ENCODE measurements at places on chromosomes 11 and 22.

- no peak for ATAC-seq
These were observed 2.6 kb upstream of the OR52W1 start for GRCh38 chr11:6196396-6196795.

- ATAC-seq, result peak; percentile 65
These were observed 4.3 kb upstream of the OSBPL5 start for GRCh38 chr11:3169255-3170043.

DNA sequence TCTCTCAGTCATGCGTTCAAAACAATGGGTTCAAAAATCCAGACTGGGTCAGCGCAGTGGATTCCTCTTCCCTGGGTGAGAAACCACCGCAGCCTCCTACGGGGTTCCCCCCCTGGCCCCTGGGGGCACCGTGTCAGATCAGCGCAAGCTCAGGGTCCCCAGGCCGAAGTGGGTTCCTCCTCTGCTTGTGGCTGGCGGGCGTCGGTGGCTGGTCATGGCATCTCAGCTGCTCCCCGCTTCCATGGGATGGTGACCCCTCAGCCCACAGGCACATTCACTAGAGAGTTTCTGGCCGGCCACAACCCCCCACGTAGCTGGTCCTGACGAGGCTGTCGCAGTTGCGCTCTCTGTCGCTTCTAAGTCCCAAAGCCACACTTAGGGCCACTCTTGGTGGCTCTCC is 389.8 kb downstream of the TBC1D22A start:
- no peak for ATAC-seq

DNA sequence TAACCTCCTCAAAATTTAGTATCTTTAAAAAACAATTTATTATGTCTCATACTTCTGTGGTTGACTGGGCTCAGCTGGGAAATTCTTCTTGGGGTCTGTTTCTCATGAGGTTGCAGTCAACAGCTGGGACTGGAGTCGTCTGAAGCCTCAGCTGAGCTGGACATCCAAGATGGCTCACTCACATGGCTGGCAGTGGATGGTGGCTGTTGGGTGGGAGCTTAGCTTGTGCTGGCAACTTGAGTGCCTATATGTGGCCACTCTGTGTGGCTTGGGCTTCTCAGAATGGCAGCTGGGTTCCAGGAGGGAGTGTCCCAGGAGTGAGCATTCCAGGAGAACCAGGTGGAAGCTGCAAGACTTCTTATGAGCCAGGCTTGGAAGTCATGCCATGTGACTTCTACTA is 13.2 kb downstream of the THY1 start:
- no peak for ATAC-seq

- no peak for ATAC-seq
These were observed 3.7 kb downstream of the TSPO start for GRCh38 chr22:43154887-43155536.

DNA sequence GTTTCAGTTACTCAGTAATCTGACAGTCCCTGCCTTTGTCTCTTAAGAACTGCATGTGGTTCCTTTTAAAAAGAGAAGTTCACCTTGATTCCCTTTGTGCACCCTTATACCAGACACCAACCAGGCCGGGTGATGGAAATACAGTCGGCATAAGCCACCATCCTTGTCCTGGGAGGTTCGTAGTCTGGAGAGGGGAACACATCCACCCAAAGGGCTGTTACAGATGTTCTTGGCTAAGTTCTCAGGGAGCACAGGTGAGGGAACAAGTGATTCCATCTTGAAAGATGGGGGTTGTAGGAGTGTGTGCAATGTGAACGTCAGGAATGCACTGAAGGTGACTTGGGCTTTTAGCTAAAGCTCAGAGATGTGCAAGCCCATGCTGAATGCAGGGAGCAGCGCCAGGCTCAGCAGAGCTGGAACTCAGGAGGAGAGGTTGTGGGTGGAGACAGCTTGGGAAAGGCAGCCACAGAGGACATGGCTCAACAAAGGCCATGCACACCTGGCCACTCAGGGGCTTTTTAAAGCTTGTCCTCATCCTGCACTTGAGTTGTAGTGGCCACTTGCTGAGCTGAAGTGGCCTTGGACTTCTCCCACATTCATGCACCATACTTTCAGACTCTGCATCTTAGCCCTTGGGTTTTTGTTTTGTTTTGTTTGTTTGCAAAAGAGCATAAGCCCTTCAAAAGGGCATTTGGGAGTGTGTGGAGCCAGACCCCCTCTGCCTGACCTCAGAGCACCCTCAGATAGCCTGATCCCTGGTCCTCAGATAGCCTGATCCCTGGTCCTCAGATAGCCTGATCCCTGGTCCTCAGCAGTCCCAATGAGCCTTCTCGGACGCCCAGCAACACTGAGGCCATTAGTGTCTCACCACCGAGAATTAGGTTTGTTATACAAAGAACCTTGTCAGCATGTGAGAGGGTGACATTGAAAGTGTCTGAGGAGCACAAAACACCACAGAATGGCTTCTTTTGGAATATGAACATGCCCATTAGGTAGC is 12.7 kb upstream of the TMA7B start:
- ATAC-seq, result no peak

Measured in SK-N-SH treated with all-trans-retinoic acid at 6 μM for 48 hours (cell line).